Activated CD4-positive, alpha-beta T cell treated with anti-CD3 and anti-CD28 coated beads, Interleukin-2, amount 10 ng/mL, durations not matched to agents 7 days and 5 days (primary cell): ENCODE measurements at places on chromosomes 7 and 10. TPM values are rescaled to one million over a fixed set of nuclear protein-coding genes. Genes with fewer than 3 reads are reported as not detected.

The VAX1 gene
- not detected for total RNA-seq

The ACTR3C gene
- total RNA-seq: 5.0 TPM

DNA sequence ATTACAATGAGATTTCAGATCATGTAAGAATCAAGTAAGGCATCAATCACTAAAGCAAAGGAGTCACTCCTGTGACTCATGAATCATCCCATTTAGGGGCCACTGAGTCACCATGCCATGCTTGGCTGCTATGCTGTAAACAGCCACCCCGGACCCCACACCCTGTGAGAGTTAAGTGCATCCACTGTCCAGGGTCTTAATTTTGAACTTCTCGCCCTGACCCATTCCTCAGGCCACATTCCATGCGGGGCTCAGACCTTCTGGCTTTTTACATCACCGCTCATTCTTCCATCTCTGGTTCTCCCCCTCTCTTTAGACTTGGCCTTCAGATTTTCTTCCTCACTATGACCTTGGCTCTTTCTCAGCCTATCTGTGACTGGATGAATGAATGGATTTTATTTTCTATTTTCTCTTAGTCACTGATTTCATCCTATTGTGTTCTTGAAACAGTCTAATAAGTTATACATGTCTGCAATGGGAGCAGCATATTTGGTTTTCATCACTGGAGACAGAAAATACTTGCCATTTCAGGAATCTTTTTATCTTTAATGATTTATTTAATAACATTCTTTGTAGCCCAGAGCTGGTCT, 239.6 kb downstream of the SKIDA1 start:
- DNase-seq: no peak

The ATOH7 gene
- total RNA-seq: not detected

DNA sequence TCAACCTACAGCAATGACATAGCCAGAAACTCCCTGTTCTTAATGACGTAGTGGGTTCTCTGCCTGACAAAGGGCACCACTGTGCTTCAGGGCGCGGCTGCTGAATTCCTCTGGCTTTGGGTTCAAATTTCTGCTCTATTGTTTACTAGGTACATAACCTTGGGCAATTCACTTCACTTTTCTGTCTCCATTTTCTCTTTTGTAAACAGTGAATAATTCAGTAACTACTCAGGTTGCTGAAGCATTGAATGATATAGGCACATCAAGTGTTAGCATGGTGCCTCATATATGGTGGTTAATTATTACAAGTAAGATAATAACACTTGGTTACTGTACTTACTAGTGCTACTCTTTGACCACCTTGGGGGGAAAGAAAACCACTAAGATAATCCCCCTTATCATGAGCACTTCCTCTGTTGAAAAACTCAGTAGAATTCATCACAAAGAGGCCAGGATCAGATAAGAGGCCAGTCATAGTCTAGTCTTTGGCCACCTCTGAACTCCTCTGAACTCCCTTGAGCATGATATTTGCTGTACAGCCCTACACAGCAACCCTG, 92.0 kb upstream of the AHR start:
- no peak for DNase-seq

DNA sequence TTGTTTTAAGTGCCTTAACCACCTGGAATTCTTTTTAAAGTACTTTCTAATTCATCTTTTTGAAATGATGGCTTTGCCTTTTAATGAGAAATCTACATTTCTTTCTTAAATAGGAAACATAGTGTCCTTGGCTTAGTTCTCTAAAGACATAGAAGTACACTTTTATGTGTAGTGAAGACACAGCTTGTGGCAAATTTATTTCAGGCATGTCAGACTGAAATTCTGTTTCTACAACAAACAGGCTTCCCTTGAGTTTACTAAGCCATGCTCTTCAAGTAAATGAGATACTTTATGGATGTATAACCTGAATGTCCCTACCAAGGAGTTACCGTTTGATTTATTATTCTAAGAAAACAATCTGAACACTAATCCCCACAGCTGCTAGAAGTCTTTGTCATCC, 136.9 kb upstream of the MAGI2 start:
- no peak for DNase-seq

The ABCB4 gene
- not detected for total RNA-seq

GRCh38 chr7:127930341-127931328, 100.6 kb downstream of the LRRC4 start:
- no peak for DNase-seq

- no peak for DNase-seq
These were observed 46.9 kb downstream of the STEAP1B start for GRCh38 chr7:22452960-22453558.

GRCh38 chr7:20778063-20778721, 8.5 kb downstream of the SP8 start:
- DNase-seq: no peak

GRCh38 chr7:20797462-20798080, 10.9 kb upstream of the SP8 start:
- no peak for DNase-seq

The TCTN3 gene
- 15.6 TPM for total RNA-seq

GRCh38 chr7:109996927-109997326, 1094.0 kb upstream of the LRRN3 start:
- DNase-seq: no peak

GRCh38 chr7:47046949-47047348, 535.0 kb downstream of the TNS3 start:
- no peak for DNase-seq

GRCh38 chr10:4217653-4218052, 432.6 kb upstream of the KLF6 start:
- no peak for DNase-seq

DNA sequence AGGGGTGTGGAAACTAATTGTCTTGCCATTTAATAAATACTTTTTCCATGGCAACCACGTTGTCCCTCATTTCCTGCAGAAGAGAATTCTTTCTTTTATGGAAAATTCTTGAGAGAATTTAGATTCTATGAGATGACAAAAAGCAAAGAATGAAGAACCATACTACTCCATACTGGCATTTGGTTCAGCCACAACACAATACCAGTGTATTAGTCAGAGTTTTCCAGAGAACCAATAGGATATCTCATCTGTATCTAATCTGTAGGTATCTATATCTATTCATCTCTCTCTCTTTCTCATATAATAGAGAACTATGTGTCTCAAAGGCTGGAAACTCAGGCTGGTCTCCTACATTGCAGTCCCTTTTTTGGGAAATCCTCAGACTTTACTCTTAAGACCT, 44.6 kb upstream of the NAMPT start:
- no peak for DNase-seq

- no peak for DNase-seq
These were observed 43.6 kb upstream of the MXI1 start for GRCh38 chr10:110163841-110164240.

DNA sequence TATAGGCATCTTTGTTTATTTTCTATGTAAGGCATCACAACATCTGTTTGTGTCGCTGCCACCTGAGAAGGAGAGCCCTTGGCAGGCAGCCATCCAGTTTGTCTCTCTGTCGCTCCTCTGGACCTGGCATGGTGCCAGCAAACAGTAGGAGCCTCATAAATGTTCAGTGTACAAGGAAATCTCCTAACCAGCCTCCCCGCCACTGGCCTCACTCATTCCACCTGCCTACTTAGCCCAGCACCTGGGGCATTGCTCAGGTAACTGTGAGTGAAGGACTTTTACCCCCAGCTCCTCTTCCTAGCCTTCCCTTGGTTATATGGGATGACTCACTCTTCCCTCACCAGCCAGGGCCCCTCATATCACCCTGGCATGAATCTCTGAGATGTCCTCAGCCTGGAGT, 61.7 kb upstream of the NPTX2 start:
- DNase-seq: no peak

DNA sequence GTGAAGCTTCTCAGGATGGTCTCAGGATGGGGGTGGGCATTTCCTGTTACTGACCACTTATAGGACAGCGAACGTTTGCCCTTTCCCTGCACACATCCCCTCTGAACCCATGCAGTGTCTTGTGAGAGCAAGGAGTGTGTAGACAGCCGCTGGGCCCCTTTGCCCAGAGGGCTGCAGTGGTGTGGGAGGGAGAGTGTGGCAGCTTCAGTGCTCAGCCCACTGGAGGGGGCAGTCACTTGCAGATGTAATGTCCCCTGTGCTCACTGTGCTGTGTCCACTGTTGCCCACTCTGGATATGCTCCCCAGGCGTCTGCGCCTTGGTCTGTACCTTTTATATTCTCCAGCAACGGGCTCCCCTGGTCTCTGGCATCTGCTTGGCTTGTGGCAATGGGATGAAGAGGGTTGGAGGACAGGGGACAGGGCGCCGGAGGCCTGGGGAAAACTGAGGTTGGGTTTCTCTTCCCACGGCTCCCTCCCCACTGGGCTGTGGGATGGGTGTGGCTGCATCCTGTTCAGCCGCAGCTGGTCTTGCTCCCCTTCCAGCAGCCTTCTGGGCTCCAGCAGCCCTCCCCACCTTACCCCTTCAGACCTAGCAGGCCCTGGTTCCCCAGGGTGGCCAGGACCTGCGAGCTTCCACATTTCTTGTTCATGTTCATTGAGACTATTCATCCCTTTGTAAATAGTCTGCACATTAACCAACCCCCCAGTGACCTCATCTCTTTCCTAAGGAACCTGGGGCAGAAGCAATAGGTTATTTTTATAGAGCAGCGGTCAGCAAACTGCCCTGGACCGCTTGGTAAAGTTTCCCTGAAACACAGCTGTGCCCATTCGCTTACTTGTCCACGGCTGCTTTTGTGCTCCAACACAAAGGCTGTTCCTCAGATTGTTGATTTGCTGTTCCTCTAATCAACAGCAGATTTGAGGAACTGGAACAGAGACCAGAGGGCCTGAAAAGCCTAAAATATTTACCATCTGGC, 6.1 kb downstream of the ZNF789 start:
- DNase-seq: no peak

The FRA10AC1 gene
- 13.7 TPM for total RNA-seq

- no peak for DNase-seq
These were observed 50.7 kb downstream of the PDGFA start for GRCh38 chr7:468681-469562.

- DNase-seq: no peak
These were observed 1438.7 kb downstream of the REEP3 start for GRCh38 chr10:64959883-64960282.

GRCh38 chr7:42274053-42274452, 37.0 kb upstream of the GLI3 start:
- DNase-seq: no peak

DNA sequence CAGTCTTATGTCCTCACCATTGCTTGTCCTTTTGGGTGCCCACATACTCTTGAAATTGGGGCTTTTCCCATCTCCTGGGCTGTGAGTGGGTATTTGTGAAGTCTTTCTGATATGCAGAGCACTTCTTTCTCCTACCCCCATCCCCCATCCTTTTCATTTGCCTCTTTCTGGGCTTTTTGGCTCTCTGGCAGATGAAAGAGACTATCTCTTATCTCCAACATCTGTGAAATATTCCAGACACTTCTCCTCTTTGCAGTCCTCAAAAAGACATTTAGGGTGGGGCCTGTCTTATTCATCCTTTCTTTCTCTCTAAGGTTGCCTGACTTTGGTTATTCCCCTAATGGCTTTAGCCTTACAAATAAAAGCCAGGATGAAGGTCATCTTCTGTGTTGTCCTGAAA, 462.2 kb upstream of the MKI67 start:
- DNase-seq: no peak

- no peak for DNase-seq
These were observed 248.5 kb downstream of the BUB3 start for GRCh38 chr10:123402656-123403055.

The PDCD4 gene
- 81.0 TPM for total RNA-seq

GRCh38 chr7:128424686-128425275, 15.0 kb upstream of the IMPDH1 start:
- DNase-seq: no peak
